Stimulated activated CD4-positive, alpha-beta T cell treated with anti-CD3 and anti-CD28 coated beads, TNF-alpha, amount 100 ng/mL, for 1 hour (primary cell): ENCODE measurements at places on chromosomes 2 and 18.

DNA sequence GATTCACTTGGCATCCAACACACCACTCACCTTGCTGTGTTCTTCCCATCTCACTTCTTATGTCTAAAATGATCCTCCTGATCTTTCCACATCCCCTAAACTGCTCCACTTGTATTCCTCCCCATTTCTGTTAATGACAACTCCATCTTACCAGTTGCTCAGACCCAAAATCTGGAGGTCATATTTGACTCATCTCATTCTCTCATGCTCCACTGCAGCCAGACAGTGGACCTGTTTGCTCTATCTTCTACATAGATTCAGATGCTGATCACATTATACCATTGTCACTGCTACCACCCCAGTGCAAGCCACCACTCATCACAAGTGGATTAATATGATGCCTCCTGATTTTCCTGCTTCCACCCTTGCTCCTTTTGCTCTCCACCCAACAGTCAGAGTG lies 7.9 kb upstream of the NABP1 start:
- no peak for DNase-seq

- DNase-seq: no peak
Observed at GRCh38 chr2:174449033-174449432, 37.8 kb downstream of the GPR155 start.

DNA sequence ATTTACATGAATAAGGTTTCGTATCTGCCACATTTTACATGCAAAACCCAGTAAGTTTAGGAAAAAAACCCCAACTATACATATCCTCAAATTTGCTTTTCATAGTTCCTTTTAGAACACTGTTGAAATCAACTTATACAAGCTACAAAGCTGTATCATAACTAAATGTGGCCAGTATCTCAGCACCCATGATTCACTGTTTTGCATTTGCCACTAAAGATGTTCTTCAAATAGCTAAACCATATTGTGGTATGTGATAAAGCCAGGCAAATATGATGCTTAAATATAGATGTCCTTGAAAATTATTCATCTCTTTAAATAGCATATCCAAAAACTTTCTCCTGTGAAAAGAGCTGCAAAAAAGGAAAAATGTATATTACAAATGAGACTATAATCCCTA lies 29.9 kb downstream of the ROCK2 start:
- DNase-seq: no peak

DNA sequence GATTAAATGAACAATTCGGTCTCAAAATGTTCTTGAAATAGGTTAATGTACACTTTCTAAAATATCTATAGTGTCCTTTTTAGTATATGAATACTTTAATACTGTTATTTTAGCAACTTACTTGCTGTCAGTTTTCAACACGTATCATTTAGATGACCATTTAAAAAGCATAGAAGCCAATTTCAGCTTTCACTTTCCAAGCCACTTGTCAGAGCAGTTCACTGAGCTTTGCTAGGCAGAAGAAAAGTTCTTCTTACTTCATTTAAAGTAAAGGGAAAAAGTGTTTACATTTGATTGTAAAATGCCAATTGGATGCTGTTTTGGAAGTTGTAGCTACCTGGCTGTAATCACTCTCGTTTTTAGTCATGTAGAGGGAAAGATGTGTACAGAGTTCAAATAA lies 126.0 kb downstream of the KCNH7 start:
- no peak for DNase-seq

DNA sequence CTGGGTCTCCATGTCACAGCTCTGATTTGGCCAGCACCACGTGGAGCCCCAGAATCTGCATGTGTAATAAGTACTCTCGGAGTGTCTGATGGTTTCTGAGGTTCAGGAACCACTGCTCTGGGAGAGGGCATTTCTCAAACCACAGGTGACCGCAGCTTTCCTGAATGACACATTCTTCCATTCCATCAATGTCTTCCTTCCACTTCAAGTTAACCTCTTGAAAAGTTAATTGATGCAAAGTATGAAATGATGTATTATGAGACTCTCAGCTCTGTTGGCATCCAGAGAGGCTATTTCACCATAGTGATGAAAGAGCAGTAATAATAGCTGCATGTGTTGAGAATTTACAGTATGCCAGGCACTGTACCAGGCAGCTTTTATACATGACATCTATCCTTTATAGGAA lies 61.3 kb upstream of the CRIM1 start:
- DNase-seq: no peak

GRCh38 chr2:112483831-112484230 lies 1.9 kb downstream of the TTL start:
- DNase-seq: no peak

DNA sequence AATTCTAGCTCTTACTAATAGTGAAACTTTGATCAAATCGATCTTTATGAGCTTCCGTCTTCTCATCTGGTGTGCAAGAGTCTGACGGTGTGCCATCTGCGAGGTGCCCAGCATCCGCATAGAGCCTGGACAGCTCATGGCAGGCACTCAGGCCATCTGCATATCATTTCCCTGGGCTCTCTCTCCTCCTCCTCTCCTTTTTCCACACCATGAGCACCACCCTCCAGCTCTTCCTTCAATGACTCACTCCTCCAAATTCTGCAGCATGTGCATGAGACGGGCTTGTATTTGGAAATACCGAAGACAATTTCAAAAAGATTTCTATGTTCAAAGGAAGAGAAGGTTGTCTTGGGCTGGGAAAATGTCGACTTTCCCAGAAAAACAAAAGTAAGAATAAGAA lies 161.1 kb downstream of the CCBE1 start:
- no peak for DNase-seq

GRCh38 chr2:121804340-121804739 lies 48.9 kb downstream of the TSN start:
- DNase-seq: no peak

DNA sequence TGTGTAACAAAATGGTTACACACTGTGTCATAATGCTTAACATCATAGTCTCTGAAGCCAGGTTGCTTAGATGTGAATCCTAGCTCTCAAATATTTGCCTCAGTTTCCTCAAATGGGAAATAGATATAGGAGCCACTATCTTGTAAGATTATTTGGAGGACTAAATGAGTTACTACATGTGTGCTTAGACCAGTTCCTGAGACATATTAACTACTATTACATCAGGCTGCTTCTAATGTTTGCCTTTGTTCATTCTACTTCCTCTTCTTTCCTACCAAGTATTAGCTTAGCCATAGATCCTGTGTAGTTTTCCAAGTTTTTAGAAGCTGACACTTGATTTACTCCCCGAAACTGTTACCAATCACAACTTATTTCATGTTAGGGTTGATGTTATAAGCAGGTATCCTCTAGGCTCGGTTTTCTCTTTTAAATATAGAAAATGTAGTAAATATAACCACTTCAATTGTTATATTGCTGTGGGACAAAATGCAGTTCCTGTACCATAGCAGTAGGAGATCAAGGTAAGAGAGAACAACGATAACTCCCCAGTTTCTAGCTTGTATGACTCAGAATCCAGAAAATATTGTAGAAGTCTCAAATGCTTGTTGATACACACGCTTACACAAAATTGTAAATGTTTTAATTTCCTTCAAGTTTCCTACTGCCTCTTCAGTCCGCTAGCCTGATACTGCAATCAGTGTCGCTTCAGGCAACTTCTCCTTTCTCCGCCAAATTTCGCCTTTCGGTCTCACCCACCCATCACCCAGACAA lies 751 bp upstream of the DNAJC10 start:
- no peak for DNase-seq
